ENCODE measurements at places on chromosomes 7 and 10.

GRCh38 chr7:100902638-100903037, 7.0 kb upstream of the ACHE start:
- DNase-seq = no peak

DNA sequence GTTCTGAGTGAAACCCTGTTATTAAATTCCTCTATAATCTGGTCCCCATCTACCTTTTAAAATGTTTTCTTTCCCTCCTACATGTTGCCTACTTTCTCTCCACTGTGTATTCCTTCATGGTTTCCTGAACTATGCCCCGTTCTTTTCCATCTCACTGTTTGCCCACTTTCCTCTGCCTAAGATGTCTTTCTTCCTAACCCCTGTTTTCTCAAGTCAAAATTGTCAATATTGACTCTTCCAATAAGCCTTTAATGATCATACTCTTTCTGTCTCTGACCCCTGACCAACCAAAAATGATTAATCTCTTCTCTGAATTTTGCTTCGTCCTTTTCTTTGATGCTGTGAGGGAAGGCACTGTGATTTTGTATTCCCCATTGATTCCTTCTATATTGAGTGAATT, 30.6 kb upstream of the OIT3 start:
- no peak for DNase-seq

DNA sequence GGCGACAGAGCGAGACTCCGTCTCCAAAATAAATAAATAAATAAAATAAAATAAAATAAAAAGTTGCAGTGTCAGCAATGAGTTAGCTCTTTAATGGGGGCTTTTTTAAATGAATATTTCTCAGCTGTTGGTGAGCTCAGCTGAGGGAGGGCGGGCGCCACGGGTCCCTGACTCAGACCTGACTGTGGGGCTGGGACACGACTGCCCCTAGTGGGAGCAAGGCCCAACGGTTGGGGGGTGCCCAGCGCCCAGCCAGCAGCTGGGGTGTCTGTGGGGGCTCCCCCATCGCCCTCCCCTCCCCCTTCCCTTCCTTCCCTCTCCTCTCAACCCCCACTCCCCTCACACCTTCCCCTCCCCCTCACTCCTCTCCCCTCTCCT, 46.6 kb downstream of the PWWP2B start:
- peak; percentile 40 for DNase-seq

GRCh38 chr10:120121768-120122167, 229.2 kb downstream of the SEC23IP start:
- DNase-seq = no peak

- DNase-seq = no peak
Measured at GRCh38 chr10:1530871-1531517, 206.3 kb downstream of the ADARB2 start.
